ENCODE measurements at places on chromosomes 3 and 15. TPM values are rescaled to one million over a fixed set of nuclear protein-coding genes. Genes with fewer than 3 reads are reported as not detected.

KLF15 gene
- 1.6 TPM for total RNA-seq

PLIN1 gene
- total RNA-seq = 0.13 TPM

CAMK2N2 gene
- 0.04 TPM for total RNA-seq

PLS1 gene
- total RNA-seq = 0.27 TPM

C3orf22 gene
- 0.04 TPM for total RNA-seq

NAALADL2 gene
- 17.4 TPM for total RNA-seq

EPHB1 gene
- 3.5 TPM for total RNA-seq

PPCDC gene
- 8.0 TPM for total RNA-seq

MORC1 gene
- not detected for total RNA-seq

TP63 gene
- 7.0 TPM for total RNA-seq

USP3 gene
- 34.5 TPM for total RNA-seq

DNA sequence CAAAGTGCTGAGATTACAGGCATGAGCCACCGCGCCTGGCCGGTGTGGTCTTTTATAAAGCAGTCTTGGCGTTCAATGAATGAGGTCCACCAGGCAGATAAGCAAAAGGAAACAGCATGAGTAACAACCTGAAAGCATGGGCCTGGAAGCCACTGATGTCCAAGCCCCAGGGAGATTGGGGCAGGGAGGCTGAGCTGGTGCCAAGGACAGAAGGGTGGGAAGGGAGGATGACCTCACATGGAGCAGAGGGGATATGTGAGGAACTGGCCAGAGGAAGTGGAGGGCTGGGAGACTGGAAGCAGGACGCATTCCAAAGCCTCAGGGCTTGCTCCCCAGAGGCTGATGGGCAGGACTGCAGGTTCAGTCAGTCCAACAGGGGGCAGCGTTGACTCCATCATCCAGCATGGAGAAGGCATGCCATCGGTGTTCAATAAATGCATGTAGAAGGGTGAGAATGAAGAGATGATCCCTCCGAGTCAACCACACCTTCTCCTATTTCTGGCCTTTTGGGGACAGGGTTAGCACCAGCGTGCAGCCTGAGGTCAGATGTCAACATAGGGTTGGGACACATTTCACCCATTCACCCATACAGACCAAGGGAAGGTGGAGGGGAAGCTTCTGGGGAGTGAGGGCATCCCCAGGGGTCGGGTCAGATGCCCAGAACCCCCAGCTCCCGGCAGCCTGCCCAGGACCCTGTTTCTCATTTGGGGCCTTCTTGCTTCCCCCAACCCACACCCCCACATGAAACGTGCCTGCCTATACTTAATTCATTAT is 14.8 kb downstream of the MYL3 start:
- no peak for DNase-seq

GRCh38 chr15:61115679-61116078 is 113.4 kb downstream of the RORA start:
- DNase-seq = no peak

DNA sequence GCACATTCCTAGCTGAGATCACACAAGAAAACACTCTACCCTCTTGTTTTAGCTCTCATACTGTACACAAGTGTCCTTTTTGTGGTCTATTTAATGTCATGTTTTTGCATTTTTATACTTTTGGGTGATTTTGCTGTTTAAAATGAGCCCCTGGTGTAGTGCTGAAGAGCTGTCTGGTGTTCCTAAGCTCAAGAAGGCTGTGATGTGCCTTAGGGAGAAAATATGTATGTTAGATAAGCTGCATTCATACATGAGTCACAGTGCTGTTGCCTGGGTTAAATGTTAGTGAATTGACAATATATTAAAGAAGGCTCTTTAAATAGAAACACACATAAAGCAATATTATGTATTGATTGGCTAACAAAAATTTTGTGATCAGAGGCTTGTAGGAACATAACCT is 387.4 kb upstream of the C2CD4B start:
- no peak for DNase-seq

DNA sequence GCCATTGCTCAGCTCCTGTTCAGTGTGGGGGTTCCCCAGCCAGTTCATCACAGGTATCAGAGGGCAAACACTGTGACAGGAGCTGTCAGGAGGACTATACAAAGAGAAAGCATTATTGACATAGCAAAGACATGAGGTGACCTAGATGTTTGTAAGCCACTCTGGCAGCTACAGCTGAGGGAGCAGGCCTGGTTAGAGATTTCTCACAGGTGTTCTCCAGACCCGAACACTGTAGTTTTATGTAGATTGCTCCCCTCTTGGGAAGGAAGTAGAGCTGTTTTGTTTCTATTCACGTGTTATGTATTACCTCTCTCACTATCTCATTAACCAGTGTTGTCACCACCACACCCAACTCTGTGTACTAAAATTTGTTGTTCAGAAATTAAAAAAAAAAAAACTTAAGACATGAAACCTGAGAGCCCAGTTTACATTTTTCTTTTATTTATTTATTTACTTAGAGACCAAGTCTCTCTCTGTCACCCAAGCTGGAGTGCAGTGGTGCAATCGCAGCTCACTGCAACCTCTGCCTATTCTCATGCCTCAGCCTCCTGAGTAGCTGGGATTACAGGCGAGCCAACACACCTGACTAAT is 123.7 kb downstream of the RBPMS2 start:
- no peak for DNase-seq

GRCh38 chr15:27468151-27468591 is 497.2 kb downstream of the GABRG3 start:
- no peak for DNase-seq

DNA sequence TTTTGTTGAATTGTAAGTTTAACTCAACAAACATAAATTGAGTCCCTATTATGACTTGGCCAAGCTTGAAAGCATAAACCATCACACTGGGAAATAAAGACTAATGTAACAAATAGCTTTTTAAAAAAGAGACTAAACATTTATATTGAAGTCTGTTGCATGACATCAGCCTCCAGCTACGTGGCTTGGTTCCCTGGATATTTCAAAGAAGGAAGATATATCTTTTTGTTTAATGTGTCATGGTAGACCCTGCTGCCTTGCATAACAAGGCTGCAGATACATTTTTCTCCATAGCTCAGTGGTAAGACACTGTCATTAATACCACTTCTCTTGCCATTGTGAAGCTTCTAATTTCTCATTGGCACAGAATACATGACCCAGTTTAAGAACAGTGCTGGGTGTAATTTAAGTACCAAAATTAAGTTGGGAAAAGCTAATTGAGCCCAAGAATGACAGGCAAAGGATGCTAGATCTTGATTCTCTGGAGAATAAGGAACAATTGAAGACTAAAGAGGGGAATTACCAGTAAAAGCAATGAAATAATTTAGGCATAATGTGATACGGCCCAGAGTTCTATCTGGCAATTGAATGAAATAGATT is 14.0 kb downstream of the RCN2 start:
- DNase-seq = no peak

DNA sequence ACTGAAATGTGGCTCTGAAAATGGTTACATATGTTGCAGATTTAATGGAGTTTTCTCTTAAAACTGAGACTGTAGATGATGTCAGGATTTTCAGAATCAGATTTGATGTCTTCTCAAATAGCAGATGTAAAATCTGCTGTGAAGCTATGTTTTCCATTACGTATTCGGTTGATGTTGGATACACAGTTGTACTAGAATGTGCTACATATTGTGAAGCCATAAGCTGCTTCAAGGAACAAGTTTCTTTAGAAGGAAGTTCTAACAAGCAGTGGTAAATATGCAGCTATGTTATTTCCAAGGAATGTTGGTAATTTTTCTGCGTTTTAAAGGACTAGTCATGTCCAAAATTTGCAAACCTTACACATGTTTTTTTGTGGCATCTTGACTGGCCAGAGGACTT is 197.7 kb downstream of the RBMS3 start:
- DNase-seq = peak; percentile 81

DNA sequence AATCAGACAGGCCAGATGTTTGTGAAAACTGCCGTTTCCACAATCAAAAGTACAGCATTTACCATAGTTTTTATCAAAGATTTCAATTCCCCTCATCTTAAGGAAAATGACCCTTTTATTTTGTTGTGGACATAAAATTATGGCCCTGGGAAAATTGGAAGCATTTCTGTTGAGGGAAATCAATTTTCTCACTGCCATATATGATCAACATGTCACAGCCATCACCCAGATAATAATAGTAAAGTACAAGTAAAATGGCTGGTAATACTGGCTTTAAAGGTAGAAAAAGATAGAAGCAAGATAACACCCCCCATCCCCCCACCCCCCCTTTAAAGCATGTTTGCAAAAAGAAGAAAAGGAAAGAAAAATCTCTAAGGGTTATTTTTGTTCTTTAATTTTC is 311.7 kb downstream of the WDR72 start:
- DNase-seq = no peak

DNA sequence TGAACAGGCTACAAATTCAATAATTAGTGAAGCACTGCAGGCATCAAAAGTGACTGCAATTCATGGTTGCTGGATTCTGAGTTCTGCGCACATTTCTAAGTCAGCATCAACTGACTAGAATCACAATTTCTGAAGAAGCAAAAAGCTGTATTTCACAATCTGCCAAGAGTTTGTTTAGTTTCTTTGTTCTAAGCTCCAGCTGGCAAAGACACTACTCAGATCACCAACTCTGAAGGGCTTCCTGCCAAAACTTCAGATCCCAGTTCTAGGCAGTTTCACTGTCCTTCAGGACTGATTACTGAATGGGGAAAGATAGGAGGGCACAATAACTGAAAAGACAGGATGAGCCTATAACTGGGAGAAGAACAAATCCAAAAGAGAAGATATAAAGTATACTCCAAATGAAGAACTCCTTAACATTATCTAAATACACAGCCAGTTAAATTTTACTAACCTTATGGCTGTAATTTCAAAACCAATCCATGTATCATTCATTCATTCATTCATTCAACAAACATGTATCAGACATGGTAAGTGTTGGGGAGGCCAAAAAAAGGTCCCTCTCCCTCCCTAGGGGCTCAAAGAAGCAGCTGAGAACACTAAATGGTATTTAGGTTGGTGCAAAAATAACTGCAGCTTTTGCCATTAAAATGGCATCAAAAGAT is 17.1 kb downstream of the TJP1 start:
- DNase-seq = peak; percentile 75

- no peak for DNase-seq
These were observed 278.0 kb downstream of the ZBBX start for GRCh38 chr3:167102071-167102470.

- no peak for DNase-seq
These were observed 15.2 kb downstream of the TSEN2 start for GRCh38 chr3:12499474-12499873.

DNA sequence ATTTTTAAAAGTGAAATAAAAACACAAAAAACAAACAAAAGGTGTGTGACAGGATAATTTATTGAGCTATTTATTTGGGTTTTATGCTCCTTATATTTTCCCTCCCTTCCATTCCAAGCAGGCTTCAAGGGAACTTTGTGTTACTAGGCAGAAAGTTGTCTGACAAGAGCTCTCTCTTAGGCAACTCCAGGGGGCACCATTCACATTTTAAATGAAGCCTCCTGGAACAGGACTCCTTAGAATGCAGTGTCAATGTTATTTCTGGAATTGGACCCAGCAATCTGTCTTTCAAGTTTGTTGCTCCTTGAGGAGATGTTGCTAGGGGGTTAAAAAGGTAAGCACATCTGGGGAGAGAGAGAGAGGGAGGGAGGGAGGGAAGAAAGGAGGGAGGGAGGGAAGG is 5.4 kb upstream of the RFX7 start:
- DNase-seq = peak; percentile 23

DNA sequence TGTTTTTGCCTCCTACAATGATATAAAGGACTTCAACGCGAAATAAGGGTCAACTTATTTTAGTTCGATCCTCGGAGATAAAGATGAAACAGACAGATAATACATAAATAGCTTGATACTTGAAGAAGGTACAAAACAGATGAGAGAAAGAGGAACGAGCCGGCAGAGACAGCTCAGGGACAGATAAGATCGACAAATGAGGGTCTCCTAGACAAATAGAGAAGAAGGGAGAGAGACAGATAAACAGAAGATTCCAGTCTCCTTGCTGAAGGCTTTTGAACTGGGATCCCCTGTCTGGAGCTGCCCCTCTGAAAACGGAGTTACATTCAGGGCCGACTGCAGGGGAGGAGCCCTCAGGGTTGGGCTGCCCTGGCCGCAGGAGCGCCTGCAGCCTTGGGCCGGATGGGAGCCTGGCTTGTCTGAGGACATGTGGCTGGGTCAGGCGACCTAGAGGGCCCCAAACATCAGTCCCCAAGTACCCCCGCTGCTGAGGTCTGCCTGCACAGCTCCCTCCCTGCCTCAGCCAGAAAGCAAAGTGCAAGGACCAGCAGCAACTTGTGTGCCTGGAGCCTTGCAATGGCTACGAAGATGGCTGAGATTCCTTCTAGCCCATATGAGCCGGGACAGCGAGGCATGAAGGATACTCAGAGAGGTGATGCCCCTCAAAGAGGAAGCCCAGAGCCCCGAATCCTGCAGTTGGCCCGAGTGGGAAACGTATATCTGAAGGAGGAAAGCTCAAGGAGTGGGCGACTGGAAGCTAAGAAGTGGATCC is 926 bp upstream of the SKOR1 start:
- DNase-seq = no peak

- no peak for DNase-seq
These were observed 1.7 kb upstream of the C3orf33 start for GRCh38 chr3:155807823-155808222.

GRCh38 chr15:54033869-54034458 is 55.7 kb downstream of the UNC13C start:
- DNase-seq = peak; percentile 87

- no peak for DNase-seq
These were observed 20.9 kb downstream of the MRAS start for GRCh38 chr3:138369151-138369900.

GRCh38 chr3:134445636-134446035 is 40.1 kb downstream of the ANAPC13 start:
- DNase-seq = peak; percentile 74

DNA sequence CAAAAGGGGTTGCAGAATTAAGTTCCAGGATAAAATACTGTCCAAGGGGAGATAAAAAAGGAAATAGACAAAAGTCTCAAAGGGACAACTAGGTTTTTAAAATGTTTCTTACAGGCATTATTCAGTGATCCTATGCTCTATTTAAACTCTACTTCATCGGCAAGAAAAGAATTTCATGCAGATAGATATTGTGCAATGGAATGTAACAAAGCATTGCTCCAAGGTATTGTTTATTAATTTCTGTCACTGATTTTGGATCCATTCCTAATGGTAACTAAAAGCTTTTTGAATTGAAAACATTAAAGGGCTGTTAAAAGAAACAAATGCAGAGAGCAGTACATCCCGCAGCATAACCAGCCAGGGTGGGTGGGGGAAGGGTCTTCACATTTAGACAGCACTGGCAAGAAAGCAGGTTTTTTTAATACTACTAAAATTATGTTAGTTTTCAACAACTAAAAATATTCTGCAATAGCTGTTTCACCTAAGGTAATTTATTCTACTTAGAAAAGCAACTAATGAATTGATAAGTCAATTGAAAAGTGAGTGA is 82.9 kb downstream of the THBS1 start:
- no peak for DNase-seq

GRCh38 chr3:43212914-43213611 is 73.3 kb upstream of the SNRK start:
- DNase-seq = no peak

DNA sequence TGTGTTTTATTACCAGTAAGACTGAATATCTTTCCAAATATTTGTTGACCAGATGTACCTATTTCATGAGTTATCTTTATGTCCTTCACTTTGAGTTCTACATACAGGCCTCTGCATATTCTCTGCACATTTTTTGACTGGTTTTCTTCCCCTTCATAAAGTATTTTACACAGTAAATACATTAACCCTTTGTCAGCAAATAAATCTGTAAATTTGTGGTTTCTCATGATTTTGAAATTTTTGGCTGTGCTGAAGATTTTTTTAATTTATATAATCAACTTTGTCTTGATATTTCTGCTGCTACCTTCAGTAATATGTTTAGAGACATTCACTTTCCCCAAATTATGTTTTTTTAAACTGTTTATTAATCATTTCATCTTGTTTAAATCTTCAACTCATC is 50.5 kb downstream of the WNT5A start:
- DNase-seq = no peak

Measured in muscle of leg (tissue), 16 donors.